KBM-7 (cell line): ENCODE measurements at places on chromosomes 16 and 17.

DNA sequence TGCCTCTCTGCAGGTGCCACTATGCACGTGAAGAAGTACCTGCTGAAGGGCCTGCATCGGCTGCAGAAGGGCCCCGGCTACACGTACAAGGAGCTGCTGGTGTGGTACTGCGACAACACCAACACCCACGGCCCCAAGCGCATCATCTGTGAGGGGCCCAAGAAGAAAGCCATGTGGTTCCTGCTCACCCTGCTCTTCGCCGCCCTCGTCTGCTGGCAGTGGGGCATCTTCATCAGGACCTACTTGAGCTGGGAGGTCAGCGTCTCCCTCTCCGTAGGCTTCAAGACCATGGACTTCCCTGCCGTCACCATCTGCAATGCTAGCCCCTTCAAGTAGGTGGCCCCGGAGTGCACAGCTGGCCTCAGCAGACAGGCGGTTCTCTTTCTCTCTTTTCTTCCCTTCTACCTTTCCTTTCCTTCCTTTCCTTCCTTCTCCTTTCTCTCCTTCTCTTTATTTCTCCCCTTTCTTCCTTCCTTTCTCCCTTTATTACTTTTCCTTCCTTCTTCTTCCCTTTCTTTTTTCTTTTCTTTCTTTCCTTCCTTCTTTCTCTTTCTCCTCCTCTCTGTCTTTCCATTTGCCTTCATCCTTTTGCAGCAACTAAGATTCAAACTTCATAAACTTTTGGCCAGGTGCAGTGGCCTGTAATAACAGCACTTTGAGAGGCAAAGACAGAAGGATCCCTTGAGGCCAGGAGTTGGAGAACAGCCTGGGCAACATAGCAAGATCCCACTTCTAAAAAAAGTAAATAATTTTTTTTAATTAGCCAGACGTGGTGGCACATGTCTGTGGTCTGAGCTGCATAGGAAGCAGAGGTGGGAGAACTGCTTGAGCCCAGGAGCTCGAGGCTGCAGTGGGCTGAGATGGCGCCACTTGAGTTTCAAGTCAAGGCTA, 46.7 kb downstream of the SCNN1B start:
- no peak for DNase-seq

GRCh38 chr17:79907217-79907715, 68.0 kb upstream of the CBX4 start:
- DNase-seq, result no peak

DNA sequence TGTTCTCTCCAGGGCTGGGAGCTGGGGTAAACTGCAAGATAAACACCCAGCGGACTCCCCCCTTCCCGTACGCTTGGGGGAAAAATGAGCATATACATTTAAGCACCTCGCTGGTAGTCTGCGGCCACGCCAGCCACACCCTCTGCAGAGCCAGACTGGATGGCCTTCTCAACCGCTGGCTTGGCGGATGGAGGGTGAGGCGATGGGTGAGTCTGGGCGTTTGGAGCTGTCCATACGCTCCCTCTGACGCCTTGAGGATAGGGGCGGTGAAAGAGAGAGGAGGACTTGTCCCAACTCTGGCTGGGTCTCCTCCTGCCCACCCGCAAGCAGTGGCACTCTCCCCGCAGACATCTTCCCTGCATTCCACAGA, 1.0 kb downstream of the ITGA3 start:
- DNase-seq, result no peak

- no peak for DNase-seq
Observed at GRCh38 chr17:2335726-2336214, 487 bp downstream of the TSR1 start.

DNA sequence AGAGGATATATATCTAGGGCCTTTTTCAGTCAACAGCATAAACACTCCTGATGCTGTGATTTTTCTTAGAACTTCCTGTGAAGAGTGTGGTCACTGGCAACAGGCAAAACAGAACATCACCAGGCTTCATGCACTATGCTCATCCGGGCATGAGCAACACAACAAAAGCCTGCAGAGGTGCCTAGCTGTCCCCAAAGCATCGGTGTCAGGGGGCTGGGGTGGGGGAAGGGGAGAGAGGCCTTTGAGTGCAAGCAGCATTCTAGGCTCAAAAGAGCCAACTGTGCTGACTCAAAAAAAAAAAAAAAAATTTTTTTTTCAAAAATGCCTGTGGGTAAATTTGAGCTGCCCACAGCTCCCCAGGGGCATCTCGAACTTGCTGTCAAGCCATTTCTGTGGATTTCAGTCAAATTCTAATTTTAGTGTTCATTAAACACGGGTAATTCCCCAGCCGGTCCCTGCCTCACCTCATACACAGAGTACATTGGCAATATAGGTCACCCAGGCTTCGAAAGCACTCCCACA, 194.6 kb upstream of the DYNLRB2 start:
- DNase-seq, result no peak

DNA sequence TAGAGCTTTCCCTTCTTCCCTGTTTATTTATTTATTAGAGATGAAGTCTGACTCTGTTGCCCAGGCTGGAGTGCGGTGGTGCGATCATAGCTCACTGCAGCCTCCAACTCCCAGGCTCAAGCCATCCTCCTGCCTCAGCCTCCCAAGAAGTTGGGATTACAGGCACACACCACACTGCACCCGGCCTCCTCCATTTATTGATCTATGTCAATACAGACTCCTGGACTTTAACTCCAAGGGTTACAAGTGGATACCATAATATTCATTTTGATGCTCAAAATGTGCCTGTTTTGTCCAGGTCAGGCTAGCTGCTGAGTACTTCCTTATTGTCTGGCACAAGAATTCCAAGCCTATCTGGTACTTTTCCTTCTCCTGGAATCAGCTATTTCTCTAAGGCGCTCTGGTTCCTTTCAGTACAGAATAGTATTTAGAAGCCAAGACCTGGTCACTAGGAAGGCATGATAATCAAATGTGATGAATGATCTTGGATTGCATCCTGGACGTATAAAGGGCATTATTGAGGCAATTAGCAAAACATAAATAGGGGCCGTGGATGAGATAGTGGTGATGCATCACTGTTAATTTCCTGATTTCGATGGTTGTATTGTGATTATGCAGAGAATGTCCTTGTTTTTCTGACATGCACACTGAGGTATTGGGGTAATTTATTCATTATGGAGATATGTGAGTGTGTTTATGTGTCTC, 21.7 kb downstream of the IL4R start:
- DNase-seq, result no peak

DNA sequence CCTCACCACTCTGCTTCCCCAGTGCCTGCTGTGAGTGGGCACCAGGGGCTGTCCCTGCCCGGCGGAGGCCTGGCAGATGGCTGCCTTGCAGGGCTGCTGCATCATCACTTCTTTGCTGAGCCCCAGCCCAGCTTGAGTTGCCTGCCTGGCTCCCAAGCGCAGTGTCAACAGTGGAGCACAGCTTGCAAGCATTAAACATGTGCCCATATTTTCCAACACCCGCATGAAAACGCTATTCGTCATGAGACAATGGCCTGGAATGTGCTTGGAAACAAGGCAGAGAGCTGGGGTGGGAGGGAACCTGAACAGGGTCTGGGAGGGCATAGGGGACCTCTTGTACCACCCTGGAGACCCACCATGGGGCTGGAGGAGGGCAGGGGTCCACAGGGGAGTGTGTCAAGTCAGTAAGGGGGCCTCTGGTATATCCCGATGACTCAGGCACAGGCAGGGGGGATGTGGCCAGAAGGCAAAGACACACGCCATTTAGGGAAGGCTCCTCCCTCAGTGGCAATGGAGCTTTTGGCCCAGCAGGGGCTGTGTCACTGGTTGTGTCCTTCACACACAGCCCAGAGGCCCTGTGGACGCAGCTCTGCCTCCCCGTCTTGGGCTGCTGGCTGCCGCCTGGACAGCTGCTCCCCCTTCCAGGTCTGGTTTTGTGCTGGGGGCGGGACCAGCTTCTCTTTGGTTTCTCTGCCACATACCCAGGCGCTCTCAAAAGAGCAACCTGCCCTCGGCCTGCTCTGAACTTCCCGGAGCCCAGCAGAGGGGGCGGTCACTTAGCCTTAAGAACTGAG, 17.4 kb upstream of the MTSS2 start:
- DNase-seq, result no peak

GRCh38 chr16:49993579-49993978, 31.4 kb upstream of the CNEP1R1 start:
- no peak for DNase-seq

GRCh38 chr17:72634621-72635020, 457.9 kb downstream of the SLC39A11 start:
- no peak for DNase-seq
